ENCODE measurements at places on chromosomes 2 and 18.

- no peak for DNase-seq
These were observed 67.9 kb downstream of the COL6A3 start for GRCh38 chr2:237345891-237346640.

- DNase-seq = no peak
These were observed 9.1 kb downstream of the DRC1 start for GRCh38 chr2:26410764-26411243.

GRCh38 chr2:155368934-155369333, 670.4 kb downstream of the KCNJ3 start:
- DNase-seq = no peak

DNA sequence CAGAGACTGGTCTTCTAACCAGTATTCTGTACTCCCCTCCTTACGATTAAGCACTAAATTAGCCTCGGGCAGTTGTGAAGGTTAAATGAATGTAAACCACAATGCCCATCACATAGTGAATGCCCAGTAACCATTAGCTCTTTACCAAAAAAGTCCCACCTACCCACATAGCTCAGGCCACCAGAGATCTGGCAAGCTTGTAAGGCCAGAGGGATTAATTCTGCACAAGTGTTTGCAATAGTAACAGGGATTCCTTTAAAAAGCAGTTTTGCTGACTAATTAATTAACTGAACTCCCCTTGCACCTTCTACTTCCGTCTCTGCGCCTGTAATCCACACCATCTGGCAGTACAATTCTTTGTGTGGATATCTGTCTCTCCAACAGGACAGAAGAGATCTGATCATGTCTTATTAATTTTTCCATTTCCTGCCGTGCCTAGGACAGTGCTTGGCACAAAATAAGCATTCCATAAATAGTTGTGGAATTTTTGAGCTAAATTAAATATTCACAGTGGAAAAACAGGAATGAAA, 36.2 kb upstream of the IGFBP2 start:
- DNase-seq = no peak

DNA sequence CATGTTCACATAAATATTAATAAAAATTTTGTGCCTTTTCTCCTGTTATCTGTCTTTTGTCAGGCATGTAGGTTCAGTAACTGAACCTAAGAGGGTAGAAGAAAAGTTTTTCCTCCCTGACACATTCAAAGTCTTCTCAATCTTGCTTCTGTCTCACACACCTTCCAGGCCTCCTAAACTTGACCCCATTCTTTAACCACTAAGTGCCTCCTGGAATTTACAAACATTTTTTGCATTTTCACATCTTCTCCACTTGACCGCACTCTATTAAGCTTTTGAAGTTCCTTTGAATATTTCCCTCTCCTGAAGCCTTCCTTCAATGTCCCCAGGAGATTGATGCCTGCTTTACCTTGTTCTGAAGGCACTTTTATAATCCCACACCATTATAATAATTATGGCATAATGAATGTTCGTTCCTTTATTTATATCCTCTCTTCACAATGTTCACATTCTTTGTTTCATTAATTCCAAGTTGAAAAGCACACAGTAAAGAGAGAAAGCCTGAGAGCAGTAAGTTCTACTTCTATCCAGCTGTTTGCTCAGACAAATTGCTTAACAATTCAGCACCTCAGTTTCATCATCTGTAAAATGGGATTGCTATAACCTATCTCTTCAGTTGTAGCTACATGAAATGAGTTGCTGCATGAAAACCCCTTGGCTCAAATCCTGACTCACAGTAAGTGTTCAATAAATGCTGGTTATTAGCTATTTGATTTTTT, 184.8 kb upstream of the KLHL29 start:
- DNase-seq = no peak

- no peak for DNase-seq
These were observed 88.4 kb upstream of the SMAD2 start for GRCh38 chr18:48018851-48019250.

DNA sequence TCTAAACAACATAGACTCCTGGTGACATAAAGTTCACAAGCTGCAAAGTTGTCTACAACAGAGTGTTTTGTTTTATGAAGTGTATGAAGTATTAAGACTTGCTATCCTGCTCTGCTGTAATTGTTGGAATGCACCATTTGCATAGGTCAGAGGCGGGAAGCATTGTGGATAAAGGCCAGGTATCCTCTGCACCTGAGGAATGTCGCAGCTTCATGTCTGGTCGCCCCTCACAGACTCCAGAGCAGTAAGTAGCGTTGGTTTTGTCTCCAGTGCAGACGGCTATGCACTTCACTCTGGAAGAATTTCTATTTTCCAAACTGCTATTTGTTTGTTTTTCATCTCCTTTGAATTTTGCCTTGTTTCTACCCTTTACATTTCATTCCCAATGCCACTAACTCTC, 63.1 kb downstream of the UNC80 start:
- DNase-seq = no peak

All from stimulated activated CD4-positive, alpha-beta T cell treated with anti-CD3 and anti-CD28 coated beads, Interleukin-12 subunit alpha, Interleukin-12 subunit beta, amount 100 ng/mL, for 24 hours (primary cell).